ENCODE measurements at places on chromosomes 11 and 22. TPM values are rescaled to one million over a fixed set of nuclear protein-coding genes. Genes with fewer than 3 reads are reported as not detected.

The ST14 gene
- total RNA-seq, result 3.8 TPM

The RRM1 gene
- total RNA-seq, result 68.8 TPM

The CDHR5 gene
- 0.88 TPM for total RNA-seq

The CNGA4 gene
- 0.27 TPM for total RNA-seq

The GGT1 gene
- total RNA-seq, result 6.3 TPM

The DCHS1 gene
- total RNA-seq, result 84.2 TPM

The MARK2 gene
- total RNA-seq, result 20.9 TPM

The SLC29A2 gene
- total RNA-seq, result 2.8 TPM

The TBX1 gene
- 2.2 TPM for total RNA-seq

The LGR4 gene
- total RNA-seq, result 350 TPM

The POU2AF3 gene
- 0.99 TPM for total RNA-seq

The CASP5 gene
- not detected for total RNA-seq

The XNDC1N gene
- 9.2 TPM for total RNA-seq

The FZD4 gene
- 35.6 TPM for total RNA-seq

The MYOD1 gene
- total RNA-seq, result 2.4 TPM

The CCDC188 gene
- total RNA-seq, result 1.4 TPM

The CLDN5 gene
- 74.5 TPM for total RNA-seq

The LYVE1 gene
- total RNA-seq, result 17.8 TPM

The IGSF22 gene
- 0.44 TPM for total RNA-seq

All from camera-type eye (tissue), 1 donor.